Midbrain (tissue), 1 donor: ENCODE measurements at places on chromosomes 11 and 22.

GRCh38 chr11:9081153-9081552 lies 10.2 kb downstream of the SCUBE2 start:
- no peak for DNase-seq

DNA sequence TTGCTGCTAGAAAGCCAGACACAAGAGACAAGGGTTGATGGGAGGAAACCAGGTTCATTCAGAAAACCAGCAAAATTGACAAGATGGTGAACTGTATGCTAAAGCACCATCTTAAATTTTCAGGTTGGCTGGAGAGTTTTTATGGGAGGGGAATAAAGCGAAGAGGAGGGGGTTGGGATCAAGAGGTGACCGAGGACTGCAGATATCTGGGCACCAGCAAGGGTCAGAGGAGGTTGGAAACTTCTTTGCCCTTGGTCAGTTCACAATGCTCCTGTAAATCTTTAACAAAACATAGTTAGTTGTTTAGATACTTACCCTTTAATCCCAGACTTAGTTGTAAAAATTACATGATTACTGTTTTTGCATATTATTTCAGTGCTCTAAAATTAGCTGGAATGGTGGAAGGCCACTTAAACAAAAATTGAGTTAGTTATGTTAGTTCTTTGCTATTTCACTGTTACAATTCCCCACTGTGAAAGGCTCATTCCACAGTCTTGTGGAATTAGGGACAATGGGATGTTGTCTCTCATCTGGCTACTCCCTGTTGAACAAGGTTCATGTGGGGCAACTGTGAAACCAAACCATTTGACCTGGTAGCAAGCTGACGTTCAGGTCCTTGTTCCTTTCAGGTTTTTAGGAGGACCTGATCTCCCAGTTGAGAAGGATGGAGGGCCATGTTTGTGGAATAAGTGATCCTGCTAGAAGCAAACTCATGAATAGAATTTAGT lies 30.6 kb upstream of the QSER1 start:
- DNase-seq, result no peak

DNA sequence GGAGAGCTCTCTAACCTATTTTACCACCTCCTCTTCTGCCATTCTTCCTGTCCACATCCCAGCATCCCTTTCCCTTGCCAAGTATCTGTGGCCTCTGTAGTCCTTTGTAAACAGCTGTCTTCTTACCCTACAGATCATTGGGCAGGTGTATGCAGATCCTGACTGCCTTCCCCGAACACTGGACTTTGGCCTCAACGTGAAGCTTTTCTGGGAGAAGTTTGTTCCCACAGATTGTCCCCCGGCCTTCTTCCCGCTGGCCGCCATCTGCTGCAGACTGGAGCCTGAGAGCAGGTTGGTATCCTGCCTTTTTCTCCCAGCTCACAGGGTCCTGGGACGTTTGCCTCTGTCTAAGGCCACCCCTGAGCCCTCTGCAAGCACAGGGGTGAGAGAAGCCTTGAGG lies 17.3 kb downstream of the PIK3IP1 start:
- no peak for DNase-seq

DNA sequence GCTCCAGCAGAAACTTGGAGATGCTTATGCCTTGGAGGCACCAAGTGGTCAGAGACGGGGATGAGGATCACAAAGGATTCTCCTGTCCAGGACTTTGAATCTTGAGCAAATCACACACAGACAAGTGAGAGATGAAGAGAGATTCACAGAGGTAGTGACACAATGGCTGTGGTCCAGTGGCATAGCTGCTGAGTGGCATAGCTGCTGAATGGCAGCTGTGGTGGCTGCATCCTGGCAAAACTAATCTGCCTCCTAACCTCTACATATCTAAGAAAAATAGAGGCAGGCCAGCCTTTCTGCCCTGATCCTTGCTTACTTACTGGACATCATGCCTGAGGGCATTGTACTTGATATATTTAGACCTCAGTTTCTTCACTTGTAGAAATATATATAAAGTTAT lies 102.6 kb downstream of the CD44 start:
- no peak for DNase-seq

DNA sequence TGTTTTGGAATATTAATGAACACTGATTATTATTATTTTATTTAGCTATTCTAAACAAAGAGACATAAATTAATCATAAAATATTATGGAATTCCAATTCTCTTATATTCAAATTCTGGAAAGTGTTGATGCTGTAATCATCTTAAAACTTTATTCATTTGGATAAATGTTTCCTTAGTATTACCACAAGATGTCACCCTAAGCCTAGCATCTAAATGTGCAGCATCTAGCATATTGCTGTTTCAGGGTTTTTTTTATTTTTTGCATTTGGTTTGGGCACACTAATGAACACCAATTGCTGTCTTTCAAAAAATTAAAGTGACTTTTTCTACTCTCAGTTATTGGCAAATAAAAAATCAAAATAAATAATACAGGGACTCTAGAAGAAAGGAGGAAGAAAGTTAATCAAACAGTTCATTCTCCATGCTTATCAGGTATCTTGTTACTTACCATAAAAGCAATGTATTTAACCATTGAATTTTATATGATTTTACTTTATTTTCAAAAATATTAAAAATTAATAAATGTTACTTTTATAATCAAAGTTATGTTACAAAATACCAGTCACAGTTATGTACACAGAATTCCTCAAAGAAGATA lies 31.8 kb downstream of the DLG2 start:
- peak; percentile 14 for DNase-seq

GRCh38 chr11:110130642-110131238 lies 37.5 kb downstream of the ZC3H12C start:
- peak; percentile 28 for DNase-seq

DNA sequence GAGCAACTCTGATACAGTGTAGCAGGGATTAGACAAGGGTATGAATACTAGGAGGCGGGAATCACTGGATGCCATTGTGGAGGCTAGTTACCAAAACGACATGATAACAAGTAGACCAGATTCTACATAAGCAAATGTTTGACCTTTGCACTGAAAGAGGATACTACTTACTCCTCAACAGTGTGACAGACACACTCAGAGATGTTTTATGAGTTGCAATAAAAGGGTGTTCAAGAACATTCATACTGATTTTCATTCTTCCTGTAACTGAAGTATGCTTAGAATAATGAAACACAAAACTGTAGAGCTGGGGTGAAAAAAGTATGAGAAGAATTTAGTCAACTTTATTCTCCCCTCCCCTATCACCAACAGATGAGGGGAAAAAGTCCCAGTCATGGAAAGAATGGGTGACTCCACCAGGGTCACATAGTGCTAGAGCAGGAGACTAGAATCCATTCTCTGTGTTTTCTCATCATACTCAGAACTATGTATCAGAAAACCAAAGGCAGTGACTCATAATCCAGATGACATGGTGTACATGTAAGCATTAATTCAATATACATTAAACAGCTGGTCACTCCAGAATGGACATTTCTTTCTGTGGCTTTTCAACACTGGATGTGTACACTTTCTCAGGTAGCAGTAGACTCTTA lies 32.8 kb downstream of the ARHGAP20 start:
- DNase-seq, result no peak

DNA sequence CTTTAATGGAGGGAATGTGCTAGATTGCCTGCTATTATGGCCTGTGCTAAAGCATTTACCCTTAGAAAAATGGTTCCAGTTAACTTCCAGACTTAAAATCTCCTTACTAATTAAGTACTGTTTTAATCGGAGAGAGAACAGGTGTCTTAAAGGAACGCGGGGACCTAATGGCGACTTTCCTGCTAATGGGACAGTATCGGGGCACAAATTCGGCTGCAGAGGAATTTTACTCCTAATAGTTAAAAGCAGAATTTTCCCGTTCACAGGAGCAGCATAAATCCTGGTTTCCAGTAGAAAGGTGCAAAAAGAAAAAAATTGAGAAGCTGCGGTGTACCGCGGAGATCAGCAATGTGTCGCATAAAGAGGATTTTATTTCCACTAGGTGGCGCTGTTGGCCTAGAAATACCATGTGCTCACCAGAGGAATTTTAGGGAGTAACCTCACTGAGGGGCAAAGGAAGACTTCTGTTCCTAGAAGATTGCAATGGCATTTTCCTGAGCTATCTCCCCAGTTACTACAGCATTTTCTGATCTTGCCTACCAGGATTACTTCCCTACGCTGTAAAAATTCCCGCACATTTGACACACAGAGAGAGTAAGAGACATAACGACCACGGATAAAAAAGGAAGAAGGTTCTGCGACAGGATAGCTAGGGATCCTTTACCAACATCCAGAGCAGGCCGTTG lies 44.5 kb downstream of the ZNF280B start:
- peak; percentile 76 for DNase-seq

DNA sequence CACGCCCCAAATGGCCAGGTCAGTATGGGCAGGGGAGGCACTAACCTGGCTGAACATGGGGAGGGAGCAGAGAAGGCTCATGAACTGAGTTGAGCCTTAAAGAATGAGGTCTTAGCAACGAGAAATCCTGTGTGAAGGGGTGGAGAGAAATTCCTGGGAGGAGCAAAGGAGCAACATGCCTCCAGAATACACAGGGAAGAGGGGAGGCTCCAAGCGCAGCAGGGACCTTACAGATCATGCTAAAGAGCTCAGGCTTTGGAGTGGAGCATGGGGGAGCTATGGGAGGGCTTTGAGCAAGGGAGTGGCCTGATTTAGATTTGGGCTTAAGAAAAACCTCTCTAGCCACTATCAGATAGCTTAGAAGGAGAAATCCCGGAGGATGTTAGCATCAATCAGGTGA lies 88.1 kb downstream of the MN1 start:
- no peak for DNase-seq

GRCh38 chr11:35911616-35912165 lies 32.2 kb upstream of the LDLRAD3 start:
- no peak for DNase-seq

DNA sequence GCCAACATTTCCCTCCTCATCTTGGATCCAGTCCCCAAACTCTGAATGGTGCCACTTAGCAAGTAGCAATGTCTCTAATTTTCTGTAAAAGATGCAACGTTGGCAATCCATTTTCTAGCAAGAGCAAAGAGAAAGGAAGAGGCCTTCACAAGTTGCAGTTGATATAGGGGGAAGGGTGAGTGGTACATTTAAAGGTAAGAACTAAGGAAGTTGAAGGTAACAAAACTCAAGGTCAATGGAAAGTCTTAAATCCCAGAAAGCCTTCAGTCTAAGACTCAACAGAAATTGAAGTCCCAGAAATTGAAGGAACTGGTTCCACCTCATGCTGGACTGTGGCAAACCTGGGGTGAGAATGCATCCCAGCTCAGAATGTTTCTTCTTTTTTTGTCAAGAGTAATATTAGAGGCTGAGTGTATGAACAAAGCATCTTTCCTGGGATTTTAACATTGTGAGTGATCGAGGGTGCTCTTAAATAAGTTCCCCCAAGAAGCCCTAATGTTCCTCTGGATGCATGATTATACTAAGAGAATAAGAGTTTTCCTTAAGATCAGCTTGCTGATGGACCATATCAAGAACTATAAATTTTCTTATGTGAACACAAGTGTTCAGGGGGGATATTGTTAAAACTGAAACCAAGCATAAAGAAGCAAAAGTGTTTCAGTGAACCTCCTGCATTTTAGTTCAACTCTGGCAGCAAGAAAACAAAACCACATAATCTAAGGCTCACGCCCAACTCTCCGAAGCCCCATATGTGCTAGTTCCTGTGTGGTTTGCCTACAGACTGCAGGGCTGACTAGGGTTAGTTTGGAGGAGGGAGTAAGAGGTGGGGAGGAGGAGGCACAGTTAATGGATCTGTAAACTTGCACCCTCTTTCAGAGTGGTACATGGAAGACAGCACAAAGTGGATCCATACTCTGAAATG lies at the start of gene GRAP2:
Gene GRAP2 (plus strand): TSS at position 779 of the 922 bp plus-strand sequence. CDS start 46,023 bp downstream, outside the sequence.
- no peak for DNase-seq

DNA sequence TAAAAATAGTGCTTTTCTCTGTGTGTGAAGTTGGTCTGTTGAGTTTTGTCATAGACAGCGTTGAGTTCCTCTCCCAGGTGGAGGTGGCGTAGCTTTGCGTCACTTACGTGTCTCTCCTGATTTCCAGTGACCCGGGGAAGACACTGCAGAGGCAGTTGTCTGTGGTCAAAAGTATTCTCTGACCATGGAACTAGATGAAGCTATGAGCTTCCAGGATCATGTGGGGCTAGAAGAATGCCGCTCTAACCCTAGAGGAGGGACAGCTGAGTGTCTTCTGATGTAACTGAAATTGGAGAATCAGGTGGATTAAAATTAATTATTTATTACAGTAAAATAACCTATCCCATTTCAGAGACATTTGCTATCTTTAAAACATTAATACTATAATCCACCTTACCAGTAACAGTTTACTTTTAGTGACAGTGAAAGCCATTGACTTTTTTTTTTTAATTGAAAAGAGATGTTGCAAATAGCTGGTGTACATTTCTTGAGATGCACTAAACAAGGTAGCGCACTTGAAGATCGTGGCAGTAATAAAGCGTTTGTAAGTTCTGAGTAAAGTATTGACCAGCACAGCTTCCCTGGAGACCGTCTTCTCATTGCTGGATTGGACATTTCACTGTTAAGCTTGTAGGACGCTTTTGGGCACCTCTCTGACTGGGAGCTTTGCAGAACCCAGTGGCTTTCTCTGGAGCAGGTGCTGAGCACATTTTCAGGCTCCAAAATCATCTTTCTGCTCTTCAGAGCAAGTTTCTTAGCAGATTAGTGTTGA lies 9.7 kb downstream of the CAT start:
- no peak for DNase-seq

- no peak for DNase-seq
These were observed 598.8 kb downstream of the NTM start for GRCh38 chr11:131969261-131969660.
